ENCODE measurements at places on chromosomes 5 and 9.

- DNase-seq: peak; percentile 59
Measured at GRCh38 chr5:173228639-173229381, 6.2 kb downstream of the NKX2-5 start.

DNA sequence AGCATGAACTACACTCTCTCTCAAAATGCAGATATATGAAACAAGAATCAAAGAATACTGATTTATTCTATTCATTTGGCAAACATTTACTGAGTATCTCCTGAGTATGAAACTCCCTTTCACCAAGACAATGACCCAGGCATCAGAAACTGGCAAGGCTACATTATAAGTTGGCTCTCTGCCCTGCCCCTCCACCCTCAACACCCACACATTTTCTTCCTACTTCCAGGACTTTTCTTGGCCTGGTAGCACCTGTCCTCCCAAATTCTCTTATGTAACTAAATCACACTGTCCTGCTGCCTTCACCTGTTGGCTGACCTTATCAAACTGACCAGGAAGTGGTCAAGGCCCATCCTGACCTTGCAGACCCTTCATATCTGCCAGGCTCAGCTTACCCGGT, 3.5 kb downstream of the RASEF start:
- no peak for DNase-seq

GRCh38 chr5:77145666-77146065, 58.6 kb upstream of the ZBED3 start:
- no peak for DNase-seq

GRCh38 chr9:115393976-115394775, 276.2 kb upstream of the TNC start:
- DNase-seq: no peak

- no peak for DNase-seq
Measured at GRCh38 chr9:4575997-4576396, 85.7 kb downstream of the SLC1A1 start.

Data from WTC11 (cell line).